ENCODE measurements at places on chromosomes 11 and 22.

GRCh38 chr22:20615533-20616450 lies 108.4 kb downstream of the MED15 start:
- no peak for DNase-seq

GRCh38 chr11:128157423-128158298 lies 429.7 kb downstream of the ETS1 start:
- no peak for DNase-seq

- DNase-seq = peak; percentile 35
Measured at GRCh38 chr11:14414470-14415461, 55.8 kb upstream of the RRAS2 start.

GRCh38 chr11:35623621-35624168 lies 5.4 kb downstream of the FJX1 start:
- DNase-seq = no peak

- DNase-seq = peak; percentile 14
Measured at GRCh38 chr11:5689551-5689983, at the start of gene TRIM22. TRIM22 (plus strand) TSS chr11:5689790; CDS start chr11:5696233, 6,443 bp downstream.

- DNase-seq = peak; percentile 48
Measured at GRCh38 chr22:38504731-38505540, 1.2 kb downstream of the DDX17 start.

DNA sequence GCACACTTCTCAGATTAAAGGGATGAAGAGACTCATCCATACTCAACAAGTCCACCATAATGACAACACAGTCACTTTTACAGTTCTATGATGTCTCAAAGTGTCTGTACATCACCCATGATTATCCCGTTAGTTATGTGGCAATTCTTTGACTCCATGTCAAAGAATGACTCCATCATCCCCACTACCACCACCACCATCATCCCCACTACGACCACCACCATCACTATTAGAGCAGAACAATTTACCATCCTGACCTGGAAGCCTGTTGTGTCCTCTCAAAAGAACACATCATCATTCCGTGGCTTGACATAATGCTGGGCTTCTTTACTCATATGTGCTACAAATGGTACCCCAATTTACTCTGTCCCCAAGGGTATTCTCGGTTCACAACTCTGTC lies 13.7 kb downstream of the PRR5L start:
- no peak for DNase-seq

- no peak for DNase-seq
Measured at GRCh38 chr11:29008481-29008880, 900.3 kb downstream of the METTL15 start.

DNA sequence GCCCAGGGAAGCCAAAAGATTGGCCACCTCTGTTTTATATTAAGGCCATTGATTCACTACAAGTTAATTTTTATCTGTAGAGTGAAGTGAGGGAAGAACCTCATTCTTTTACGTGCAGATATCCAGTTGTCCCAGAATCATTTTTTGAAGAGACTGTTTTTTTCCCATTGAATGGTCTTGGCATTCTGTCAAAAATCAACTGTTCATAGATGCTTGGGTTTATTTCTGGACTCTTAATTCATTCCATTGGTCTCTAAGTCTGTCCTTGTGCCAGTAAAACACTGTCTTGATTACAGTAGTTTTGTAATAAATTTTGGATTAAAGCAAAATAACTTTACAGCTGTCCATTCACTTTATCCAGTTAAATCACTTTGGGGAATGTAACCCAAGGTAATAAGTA lies 26.8 kb downstream of the WBP2NL start:
- no peak for DNase-seq

DNA sequence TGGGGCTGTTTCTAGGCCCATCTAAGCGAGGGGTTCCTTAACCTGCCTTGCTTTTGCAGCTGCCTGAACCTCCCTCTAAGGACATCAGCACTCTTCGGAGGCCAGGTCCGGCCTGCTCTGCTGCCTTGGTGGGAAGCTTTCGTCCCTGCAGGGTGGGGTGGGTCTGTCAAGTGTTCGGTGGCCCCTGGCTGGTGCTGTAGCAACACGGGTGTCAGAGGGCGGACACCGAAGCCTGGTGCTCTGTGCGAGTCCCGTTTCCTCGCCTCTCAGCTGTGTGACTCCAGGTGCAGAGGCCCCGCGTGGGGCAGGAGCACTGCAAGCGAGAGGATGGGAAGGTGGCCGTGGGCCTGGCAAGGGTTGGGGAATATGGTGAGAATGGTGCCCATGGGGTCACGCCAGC lies 64.6 kb downstream of the CDKN1C start:
- no peak for DNase-seq

- no peak for DNase-seq
Measured at GRCh38 chr11:6251990-6252473, 7.6 kb upstream of the CCKBR start.

- DNase-seq = no peak
Measured at GRCh38 chr11:45736424-45736823, 68.5 kb upstream of the SLC35C1 start.

- peak; percentile 49 for DNase-seq
Measured at GRCh38 chr11:117907276-117908108, 21.7 kb downstream of the TMPRSS13 start.

GRCh38 chr11:122271137-122271536 lies 155.1 kb upstream of the BLID start:
- DNase-seq = no peak

- no peak for DNase-seq
Measured at GRCh38 chr11:129281471-129282415, 89.6 kb upstream of the ARHGAP32 start.

DNA sequence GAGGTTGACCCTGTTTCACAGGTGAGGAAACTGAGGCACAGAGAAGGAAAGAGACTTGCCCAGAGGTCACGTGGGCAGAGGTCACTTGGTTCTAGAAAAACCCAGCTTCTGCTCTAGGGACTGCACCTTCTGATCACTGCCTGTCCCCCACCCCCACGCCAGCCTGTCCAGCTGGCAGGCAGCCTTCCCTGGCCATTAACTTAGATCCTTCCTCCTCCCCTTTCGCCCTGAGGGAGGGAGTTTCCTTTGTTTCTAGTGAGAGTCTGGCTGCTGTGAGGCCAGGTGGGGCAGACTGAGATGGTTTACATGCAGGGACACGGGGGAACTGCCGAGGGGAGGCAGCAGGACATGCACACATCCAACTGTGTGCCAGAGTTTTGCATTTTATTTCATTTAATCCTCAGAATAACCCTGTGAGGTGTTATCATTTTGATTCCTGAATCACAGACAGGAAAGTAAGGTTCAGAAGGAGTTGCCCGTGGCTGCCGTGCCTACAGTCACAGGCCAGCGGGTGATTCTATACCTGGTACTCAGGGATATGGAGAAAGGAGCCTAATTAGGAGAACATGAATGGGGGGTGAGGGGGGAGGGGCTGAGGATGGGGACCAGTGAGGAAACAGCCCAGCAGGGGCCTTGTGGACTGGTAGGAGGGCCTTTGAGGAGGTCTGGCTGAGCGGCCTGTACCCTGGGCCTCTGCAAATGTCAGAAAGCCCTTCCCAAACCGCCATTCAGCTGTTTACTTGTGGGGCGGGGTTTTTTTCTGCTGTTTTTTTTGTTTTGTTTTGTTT lies 3.4 kb downstream of the FAM83F start:
- no peak for DNase-seq

DNA sequence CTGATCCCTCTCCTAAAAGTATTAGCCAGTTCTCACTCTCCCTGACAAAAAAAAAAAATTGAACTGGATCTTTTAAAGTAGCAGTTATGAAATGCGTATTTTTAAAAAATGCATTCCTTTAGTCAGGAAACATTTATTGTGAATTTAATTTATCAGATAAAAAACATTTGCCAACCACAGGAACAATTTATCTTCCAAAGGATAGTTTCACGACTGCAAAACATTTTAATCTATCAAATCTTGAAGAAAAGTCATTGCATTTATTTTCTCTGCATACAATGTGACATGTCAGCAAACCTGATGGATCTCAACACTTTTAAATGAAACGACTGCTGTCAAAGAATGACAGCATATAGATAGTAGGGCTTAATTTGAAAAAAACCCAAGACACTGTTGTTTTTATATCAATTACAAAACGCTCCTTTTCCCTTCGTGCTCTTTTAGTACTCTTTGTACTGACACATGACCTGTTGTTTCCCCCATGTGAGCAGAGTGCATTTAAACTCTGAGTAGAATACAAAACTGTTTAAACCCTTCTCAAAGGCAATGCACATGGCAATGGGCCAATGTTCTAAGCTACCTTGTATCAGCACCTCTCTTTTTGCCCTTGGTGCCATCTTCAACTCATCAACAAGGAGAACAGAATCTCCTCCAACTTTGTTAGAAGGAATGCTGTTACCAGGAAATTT lies 107.0 kb downstream of the ATG16L2 start:
- no peak for DNase-seq

DNA sequence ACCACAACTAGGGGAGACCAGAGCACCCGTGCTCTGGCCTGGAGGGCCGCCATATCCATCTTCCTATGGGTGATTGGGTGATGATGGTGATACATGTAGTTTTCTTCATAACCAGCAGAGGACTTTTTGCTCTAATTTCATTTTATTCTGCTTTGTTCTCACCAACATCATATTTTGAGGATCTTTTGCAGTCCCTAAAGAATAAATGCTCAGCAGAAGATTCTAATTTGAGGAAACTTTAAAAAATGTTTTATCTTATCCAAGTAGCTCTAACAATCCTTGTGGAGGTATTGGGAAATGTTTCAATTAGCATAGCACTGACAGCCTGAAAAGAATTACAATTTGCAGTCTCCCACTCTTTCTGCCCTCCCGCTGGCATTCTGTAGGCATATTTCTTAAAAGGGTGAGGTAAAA lies 544.0 kb downstream of the NTM start:
- DNase-seq = no peak

DNA sequence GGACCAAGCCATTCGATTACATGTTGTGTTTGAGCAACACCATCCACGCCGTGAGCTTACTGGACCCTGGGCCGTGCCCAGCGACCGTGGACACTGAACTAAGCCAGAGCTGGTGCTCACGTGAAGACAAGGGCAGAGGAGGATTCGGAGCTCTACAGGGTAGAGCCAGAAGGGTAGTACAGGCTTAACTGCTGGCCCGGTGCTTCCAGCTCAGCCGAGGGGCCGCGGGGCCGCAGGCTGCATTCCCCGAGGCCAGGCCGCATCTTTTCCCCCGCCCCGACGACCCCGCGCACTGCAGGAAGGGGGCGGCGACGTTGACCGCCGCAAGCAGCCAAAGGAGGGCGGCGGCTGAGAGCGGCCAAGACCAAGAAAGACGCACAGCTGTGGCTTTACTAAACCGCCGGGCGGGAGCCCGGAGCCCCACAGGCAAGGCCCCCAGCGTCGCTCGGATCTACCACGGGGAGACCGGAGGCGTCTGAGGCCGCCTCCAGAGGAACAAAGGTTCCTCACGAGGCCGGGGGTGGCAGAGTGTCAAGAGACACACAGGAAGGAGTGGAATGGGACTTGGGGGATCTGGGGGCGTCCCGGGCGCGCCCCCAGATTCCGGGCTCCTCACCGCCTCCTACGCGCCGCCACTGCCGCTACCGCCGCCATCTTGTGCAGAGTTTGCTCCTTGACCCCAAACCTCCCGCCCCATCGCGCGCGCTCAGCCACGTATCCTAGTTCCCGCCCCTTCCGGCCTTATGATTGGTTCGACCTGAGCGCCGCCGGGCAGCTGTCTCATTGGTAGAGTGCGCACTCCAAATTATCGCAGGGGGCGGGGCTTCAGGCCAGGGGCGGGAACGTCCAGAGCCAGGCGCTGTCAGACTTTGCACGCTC lies at the start of gene GANAB:
TSS of gene GANAB (minus strand) at position 668 of the 879 bp plus-strand sequence. CDS start at position 654, 14 bp downstream.
- peak; percentile 98 for DNase-seq

GRCh38 chr11:113091481-113091780 lies 130.2 kb downstream of the NCAM1 start:
- no peak for DNase-seq

DNA sequence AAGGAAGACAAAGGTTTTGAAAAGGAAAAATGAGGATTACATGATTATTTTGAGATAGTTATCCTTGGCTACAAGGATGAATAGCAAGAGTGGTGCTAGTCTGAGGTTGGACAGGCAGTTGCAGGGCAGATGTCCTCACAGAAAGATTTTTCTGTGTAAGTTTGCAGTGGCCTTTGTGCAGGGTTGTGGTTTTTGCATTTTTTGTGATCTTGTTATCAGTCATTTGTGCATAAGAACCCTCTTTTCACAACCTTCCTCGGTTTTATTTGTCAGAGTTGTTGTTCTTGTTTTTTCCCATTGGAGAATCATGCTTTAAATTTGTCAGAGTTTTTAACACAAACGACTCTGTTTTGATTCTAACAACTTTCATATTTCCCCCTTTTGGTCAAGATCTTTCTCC lies 1.4 kb downstream of the CCDC134 start:
- no peak for DNase-seq

- no peak for DNase-seq
Measured at GRCh38 chr11:115471367-115471766, 32.8 kb downstream of the CADM1 start.

GRCh38 chr22:34709641-34710040 lies 356.3 kb upstream of the ISX start:
- no peak for DNase-seq

DNA sequence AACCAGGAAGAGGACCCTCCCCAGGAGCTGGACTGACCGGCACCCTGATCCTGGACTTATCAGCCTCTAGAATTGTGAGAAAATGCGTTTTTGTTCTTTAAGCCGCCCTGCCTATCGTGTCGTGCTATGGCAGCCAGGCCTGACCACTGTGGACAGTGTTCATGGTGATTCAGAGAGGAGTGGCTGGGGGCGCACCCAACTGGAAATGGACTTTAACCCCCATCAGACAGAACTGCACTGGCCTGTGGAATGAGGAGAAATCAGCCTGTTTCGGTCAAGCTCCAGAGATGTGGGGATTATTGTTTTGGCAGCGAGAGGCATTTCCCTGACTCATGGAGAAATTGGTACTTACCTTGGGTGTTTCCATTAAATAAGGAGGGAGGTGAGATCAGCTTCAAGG lies 1437.8 kb downstream of the BRD1 start:
- DNase-seq = no peak

- DNase-seq = no peak
Measured at GRCh38 chr22:33654173-33654895, 265.9 kb downstream of the LARGE1 start.

- DNase-seq = no peak
Measured at GRCh38 chr11:33674035-33674814, 26.4 kb downstream of the C11orf91 start.

- DNase-seq = no peak
Measured at GRCh38 chr11:30488304-30488998, 97.7 kb downstream of the MPPED2 start.

- no peak for DNase-seq
Measured at GRCh38 chr11:68528630-68529029, 68.1 kb downstream of the PPP6R3 start.

DNA sequence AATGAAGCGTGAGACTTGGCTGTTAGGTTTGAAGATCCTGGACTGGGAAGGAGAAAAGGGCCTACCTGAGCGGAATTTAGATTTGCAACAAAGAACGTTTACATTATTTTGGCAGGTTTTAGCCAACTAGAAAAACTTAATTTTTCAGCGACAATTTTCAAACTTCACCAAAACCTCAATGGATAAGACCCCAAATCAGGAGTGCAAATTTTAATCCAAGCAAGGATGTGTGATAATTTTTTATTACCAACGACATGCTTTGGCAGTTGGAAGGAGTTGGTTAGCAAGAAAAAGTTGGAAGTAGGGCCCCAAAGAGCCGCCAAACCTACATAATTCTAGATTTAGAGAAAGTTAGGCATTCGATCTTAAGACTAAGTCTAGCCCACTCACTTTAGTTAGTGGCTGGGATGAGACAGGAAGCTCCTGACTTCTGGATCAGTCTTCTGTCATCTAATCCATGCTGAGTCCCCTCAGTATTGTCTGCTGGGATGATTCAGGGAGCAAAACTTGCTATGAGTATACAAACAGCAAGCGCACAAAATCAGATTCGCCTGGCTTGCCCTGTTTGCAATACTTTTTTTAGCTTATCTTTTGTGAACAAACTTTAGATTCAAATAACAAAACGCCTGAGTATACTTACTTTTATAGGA lies 787 bp upstream of the RDX start:
- no peak for DNase-seq
